Tongue (tissue), 3 donors: ENCODE measurements at places on chromosomes 5 and 9.

DNA sequence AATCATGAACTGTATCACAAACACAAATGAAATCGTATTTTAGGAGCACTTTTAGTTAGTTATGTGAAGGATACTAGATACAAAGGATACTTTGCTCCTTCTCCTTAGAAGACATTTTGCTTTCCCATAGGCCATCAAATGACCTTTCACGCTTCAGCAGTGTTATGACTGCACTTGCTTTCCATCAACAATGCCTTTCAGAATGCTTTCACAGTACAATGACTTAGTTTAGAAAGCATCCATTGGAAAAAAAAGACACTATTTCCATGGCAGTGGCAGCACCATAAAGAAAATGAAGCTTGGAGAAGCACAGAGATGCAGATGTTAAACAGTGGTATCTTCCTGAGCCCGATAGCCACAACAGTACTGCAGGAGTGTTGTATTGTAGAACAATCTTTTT is 203.9 kb downstream of the PCSK1 start:
- no peak for DNase-seq

DNA sequence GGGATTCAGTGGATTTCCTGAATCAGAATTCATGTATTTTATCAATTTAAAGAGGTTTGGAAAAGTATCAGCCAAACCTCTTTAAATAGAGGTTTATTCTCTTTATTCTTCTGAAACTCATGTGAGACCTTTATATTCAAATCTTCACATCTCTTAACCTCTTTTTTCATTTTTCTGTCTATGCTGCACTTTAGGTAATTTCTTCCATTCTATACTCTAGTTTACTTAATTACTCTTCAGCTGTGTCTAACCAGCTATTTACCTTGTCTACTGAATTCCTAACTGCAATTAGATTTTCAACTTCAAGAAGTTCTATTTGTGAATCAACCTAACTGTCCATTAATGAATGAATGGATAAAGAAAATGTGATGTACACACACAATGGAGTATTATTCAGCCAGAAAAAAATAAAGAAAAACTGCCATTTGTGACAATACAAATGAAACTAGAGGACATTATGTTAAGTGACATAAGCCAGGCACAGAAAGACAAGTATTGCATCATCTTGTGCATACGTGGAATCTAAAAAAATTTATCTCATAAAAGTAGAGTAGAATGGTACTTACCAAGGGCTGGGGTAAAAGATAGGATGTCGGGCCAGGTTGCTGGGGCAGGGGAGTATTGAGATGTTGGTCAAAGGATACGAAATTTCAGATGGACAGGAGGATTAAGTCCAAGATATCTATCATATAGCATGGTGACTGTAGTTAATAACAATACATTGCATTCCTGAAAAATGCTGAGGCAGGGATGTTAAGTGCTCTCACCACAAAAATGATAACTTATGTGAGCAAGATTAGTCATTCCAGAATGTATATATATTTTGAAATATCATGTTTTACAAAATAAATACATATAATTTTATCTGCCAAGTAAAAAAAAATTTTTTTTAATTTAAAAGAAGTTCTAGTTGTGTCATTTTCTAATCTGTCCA is 129.5 kb upstream of the LRRTM2 start:
- no peak for DNase-seq

DNA sequence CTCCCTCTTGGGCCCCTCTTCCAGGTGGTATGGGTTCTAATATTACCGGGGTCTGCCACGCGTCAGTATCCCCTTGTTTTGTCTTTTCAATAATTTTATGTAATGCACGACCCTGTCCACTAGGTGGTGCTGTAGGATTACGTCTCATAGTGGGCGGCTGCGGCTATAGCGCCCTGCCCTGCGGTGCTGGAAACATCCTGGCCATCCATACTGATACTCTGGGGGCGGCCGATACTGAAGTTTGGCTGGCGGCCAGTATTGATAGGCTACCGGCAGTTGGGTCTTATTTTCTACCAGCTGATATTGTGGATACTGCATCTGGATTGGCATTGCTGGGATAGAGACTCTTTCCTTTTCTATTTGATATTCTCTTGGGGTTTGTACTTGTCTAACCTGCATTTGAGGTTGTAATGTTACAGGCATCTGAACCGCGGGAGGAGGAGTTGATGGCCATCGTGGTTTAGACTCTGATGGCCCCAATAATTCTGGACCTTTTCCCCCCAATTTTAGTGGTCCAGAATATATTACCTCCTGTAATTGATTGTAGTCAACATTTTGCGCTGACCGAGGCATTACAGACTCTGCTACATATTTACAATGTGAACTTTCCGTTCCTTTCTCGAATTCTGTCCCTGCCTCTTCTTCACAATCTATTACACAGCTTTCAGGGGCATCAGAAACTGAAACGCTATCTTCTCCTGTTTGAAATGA is 3.3 kb upstream of the TMEM141 start:
- peak; percentile 89 for DNase-seq

DNA sequence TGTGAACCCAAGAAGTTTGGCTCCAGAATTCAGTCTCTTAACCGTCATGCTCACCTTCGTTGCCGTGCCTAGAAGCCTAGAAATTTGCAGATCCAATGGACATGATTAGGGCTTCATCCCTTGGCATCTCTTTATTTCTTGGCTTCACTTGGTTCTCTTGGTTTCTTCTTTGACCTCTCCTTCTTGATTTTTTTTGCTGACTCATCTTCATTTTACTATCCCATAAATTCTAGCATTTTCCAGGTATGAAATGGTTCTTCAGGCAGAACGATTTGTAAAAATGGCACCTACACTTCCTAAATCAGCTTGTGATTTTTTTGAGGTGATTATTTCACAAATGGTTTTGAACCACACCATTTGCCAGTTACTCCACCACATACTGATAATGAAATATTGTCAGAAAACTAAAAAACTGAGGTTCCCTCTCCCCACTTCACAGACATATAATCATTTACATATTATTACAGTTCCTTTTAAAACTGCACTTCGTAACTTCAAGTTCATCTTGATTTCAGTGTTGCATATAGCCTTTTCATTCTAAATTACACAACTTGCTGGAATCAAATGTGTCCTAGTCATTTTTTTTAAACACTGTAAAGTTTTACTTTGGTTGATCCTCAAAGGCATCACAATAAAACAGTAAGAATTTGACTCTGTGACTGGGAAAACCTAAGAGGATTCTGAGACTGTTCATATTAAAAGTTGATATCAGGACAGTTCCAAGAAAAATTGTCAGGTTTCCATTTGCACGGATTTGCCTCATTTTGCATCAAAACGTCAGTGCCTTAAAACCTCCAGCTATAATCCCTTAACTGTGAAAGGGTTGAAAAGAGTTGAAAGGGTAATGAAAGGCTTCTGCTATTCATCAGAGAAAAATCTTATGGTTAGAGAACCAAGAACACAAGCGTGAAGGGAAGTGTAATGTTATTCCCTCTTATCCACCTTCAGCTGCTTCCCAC is 8.9 kb upstream of the NREP start:
- peak; percentile 48 for DNase-seq

DNA sequence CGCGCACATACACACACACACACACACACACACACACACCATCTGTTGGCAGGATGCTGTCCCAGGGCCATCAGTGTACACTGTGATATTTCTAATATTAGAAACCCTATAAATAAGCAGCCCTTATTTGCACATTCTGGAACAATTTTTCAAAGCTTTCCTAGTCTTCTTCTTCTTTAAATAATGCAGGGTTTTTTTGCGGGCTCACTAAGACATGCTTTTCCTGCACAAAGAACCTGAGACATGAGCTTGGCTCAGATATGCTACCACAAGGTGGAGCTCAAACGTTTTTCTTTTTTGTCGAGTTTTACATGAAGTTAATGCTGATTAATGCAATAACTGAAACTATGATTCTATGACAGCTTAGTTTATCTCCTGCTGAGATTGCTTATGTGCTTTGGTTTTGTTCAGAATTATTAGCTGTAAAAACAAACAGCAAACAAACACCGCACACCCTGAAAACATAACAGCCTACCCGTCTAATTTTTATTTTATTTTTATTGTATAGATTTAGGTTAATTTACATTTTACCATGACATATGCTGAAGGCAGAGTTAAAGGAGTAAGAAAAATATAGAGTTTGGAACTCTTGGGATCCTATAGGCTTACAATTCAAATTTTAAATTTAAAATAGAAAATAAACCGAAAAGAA is 95.8 kb downstream of the ALDH1A1 start:
- peak; percentile 87 for DNase-seq
